ENCODE measurements at places on chromosomes 1 and 21.

DNA sequence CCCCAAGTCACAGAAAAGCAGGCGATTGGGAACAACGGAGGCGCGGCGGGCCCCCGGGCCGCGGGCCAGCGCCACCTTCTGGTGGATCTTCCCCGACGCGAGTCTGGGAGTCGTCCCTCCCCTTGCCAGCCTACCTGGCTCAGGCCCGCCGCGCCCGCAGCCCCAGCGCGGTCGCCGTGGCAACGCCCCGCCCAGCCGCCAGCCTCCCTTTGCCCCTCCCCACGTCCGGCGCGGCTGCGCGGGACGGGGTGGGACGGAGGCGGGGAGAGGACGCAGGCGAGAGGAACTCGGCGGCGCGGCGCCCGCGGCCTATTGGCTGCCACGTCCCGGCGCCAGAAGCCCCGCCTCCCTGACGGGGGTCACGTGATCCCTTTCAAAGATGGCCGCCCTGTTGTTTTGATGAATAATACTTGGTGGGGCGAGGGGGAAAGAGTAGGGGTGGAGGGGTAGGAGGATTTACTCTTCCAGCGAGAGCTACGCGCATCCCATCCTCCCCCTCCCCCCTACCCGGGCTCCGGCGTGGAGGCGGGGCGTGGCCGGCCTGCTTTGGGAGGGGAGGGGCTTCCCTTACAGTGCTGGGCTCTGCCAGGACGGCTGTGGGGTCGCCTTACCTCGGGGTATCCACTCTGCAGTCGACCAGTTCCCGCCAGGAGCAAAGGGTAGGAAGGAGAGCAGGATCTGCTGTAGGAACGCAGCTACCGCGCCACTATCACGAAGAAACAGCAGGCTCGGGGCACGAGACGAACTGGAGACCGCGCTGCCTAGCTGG is at the start of gene UBE4B:
TSS of gene UBE4B (plus strand) at position 369 of the 769 bp plus-strand sequence. CDS start 713 bp downstream, outside the sequence.
- peak; percentile 99 for DNase-seq

DNA sequence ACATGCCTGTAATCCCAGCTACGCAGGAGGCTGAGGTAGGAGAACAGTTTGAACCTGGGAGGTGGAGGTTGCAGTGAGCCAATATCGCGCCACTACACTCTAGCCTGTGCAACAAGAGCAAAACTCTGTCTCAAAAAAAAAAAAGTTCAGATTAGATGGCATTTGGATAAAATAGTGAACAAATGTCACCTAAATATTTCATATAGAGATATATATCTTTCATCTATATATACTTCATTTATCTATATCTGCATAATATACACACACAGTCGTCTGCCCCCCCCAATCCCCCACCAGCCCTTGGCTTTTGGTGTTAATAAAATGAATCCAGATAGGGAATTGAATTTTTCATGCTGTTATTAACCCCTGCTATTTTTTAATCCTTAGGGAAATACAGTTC is 5.0 kb downstream of the PPP1R15B start:
- DNase-seq, result no peak

GRCh38 chr1:63732666-63733065 is 41.2 kb upstream of the ROR1 start:
- no peak for DNase-seq

- DNase-seq, result no peak
Measured at GRCh38 chr1:59674595-59674994, 140.2 kb upstream of the HOOK1 start.

- DNase-seq, result no peak
Measured at GRCh38 chr1:192967211-192967877, 91.8 kb downstream of the UCHL5 start.

DNA sequence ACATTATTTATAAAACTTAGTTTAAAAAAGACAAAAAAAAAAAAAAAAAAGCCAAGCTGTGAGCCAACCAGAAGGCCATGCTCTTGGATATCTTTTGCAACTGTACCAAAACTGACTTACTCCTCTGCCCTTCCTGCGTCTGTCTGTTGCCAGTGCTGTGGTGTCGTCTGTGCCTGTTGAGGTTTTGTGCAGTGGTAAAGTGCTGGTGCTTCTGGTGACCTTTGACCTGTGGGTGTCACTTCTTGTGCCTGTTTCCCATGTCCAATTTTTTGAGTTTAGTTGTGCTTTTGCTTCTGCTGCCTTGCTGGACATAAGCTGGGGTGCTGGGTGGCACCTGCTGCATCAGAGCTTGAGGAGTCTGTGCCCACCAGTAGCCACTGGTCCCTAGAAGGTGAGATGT is 41.4 kb downstream of the RNF187 start:
- DNase-seq, result no peak

GRCh38 chr1:210298936-210299335 is 29.8 kb upstream of the HHAT start:
- no peak for DNase-seq

DNA sequence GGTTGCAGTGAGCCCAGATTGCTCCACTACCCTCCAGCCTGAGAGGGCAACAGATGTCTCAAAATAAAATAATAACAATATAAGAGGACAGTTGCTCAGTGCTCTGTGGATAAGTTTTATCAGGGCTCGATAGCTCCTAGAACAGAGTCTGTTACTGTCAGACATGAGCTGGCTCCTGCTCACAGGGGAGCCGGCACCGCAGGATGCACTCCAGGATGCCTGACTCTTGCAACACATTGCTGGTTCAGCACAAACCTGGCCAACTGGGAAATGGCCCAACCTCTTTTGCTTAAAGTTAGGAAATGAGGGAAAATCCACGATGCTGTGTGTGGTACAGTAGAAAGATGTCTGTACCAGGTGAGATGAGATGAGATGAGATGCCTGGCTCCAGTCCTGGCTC is 5.8 kb upstream of the CTSE start:
- DNase-seq, result no peak

DNA sequence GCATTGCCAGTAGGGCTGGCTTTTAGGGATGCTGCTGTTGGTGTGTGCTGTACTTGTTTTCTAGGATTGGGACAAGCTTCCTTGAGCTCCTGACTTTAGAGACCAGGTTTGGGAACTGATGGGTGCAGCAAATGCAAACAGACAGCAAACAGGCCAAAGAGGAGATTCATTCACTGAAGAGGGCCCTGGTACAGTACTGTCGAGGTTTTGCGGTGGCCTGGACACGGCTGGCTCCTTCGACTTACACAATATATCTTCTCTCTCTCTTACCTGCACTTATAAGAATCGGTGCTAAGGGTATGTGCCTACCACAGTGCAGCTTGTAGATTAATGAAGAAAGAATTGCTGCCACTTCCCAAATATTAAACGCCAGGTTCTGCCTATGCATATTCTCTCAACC is 44.6 kb downstream of the ATP1A1 start:
- DNase-seq, result no peak

DNA sequence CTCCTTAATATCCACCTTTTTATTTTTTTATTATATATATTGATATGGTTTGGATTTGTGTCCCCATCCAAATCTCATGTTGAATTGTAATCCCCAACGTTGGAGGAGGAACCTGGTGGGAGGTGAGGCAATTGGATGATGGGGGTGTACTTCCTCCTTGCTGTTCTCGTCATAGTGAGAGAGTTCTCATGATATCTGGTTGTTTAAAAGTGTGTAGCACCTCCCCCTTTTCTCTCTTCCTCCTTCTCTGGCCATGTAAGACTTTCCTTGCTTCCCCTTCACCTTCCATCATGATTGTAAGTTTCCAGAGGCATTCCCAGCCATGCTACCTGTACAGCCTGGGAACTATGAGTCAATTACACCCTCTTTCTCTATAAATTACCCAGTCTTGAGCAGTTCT is 22.7 kb upstream of the CCSAP start:
- DNase-seq, result no peak

DNA sequence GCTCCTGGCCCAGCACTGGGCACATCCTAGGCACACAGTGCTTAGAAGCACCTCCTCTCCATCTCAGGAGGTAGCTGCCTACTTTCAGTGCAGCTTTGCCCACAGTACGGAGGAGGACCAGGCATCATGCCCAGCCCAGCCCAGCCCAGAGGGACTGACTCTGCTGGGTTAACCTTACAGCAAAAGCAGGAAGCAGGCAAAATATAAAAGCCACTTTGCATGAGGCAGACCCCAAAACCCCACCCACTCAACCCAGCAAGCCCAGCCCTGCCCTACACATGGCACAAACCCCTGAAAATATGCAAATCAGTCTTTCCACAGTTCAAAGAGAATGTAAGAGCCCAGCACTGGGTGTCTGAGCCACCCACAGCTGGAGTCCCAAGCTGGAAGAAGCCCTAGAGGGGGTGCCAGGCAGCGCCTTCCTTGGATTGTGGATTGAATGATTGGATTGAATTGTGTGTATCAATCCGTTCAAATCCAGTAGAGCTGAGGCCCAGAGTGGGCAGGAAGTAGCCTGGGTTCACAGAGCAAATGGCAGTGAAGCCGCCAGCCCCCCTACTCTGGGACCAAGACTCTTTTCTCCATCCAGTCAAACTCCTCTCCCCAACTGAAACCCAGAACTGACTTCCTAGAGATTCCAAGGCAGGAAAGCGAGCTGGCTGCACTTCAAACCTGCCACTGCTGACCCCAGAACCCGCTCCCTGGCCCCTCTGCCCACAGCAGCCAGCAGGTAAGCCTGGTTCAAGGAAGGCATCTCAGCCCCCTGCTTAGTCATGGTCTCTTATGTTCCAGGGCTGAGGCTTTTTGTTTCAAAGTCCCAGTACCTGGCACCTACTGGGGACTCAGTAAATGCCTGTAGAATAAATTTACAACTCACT is 117.7 kb downstream of the LACTBL1 start:
- no peak for DNase-seq

GRCh38 chr1:206651958-206652890 is 16.9 kb downstream of the DYRK3 start:
- DNase-seq, result no peak

GRCh38 chr1:42178249-42178648 is 13.7 kb upstream of the GUCA2A start:
- no peak for DNase-seq

DNA sequence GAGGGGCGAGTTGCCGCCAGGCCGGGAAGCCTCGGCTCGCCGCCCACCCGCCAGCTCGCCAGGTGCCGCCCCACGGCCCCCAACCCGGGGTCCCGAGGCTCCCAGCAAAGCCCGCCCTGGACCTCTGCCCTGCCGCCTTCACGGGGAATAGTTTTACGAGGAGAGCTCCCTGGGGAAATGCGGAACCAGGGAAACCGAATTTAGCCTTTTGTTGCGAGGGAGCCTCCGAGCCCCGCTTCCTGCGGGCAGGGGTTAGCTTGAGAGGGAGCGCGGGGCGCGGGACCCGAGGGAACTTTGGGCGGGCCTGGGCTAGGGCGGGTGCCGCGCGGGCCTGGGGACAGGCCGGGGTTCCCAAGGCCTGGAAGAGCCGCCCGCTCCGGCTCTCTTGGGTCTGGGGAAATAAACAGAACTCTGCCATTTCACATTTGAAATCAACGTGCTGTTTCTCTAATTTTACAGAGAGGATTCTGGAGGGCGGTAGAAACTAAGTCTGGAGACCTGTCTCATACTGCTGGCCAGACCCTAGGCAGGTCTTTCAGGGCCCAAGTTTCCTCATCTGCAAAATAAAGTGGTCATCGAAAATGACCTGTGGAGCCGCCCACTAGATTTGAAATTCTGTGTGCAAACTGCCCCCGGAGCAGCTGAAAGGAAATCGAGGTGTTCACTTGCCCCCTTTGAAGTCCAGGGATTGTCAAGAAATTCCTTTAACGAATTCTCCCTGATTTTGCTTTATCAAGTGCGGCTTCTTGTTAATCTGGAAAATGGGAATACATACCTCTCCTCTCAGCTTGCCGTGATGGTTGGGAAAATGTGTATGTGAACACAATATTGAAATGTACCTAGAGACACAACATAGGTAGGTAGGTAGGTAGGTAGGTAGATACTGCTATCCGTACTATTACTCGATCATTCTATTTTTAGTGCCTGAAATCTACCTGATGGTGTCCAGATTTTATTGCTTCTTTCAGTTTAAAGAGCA is 749 bp upstream of the GLUL start:
- peak; percentile 18 for DNase-seq

DNA sequence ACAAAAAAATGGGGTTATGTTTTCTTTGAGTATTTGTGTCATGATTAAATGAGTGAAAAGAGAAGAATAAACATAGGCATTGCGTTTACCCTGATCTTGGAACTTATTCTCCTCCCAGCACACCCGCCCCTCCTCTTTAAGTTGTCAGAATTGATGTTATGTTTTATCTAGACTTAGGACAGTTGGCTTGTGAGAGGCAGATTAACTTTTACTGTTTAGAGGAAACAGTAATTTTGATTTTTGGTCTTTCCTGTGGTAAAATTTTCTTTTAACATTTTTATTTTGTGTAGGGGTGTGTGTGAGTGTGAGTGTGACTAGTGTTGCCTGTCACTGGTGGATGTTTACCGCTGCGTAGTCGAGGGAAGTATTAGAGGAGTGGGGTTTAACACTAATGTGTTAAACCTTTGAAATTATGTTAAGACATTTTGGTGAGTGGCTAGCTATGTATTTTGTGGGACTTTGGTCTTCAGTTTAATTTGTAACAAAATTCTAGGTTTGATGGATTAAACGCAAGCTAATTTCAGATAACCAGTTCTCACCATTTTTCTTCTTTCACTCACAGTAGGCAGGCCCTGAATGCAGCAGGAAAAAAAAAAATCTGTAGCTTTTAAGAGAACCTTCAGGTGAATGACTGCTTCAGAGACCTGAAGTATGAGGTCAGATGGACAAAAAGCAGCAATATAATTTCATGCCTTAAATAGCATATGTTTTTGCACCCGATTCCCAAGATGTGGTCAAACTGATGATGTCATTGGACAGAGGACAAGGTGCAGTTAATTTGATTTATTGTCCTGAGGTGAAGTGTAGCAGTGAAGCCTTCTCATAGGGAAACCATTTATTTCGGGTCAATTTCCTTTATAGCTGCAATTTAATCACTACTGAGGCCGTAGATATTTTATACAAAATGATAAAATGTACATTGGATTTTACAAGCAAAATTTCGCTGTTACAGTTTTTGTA is 2.7 kb downstream of the POU2F1 start:
- DNase-seq, result no peak

DNA sequence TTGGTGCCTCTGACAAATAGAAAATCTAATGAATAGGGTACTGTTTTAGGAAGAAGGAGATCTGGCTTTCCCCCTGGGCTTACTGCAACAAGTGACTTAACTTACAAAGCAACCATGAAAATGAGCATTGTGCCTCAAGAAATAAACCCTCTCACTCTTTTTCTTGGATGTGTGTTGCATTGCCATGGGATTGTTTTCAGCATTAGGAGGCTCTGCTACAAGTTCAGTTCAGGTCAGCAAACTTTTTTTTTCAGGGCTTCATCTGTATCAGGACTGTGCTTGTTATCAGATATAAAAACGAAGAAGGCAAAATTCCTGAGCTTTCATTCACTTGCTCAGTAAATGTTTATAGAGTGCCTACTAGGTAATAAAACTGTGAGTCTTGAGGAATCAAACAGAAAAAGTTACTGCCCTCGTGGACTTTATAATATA is 37.8 kb upstream of the DOCK7 start:
- DNase-seq, result no peak

Data from stimulated activated CD4-positive, alpha-beta T cell treated with anti-CD3 and anti-CD28 coated beads, Interleukin-4, amount 100 ng/mL, for 1 hour (primary cell).